ENCODE measurements at places on chromosomes 2 and 18.

DNA sequence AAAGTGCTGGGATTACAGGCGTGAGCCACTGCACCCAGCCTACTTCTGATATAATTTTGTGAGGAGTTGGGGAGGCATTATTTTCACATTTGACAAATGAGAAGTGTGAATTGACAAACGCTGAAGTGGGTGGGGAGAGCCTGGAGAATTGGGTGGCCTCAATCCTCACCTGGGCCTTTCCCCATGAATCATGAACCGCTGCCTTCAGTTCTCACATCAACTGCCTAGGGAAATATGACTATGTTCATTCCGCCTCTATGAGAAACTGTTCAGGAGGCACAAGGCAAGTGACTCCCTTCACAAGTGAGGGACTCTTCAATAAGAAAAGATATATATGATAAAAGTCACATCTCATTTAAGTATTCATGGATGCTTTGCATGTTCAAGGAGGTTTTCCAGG lies 96.6 kb upstream of the RND3 start:
- no peak for DNase-seq

DNA sequence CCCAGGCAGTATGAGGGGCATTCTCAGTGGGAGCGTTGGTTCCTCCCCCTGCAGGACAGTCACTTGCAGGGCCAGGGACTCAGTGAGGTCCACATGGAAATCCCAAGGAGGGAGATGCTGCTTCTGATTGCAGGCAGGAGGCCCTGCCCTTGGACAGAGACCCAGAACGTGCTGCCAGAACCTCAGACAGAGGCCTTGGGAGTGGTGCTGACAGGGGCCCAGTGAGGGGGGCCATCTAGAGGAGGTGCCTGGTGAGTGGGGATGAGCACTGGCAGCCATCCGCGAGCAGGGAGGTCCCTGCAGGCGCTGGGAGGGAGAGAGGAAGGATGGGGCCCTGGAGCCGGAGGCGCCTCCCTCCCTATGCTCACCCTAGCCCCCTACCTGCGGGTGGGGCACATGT lies 133.1 kb downstream of the DYSF start:
- no peak for DNase-seq

- no peak for DNase-seq
Observed at GRCh38 chr2:239818531-239819011, 206.6 kb downstream of the NDUFA10 start.

GRCh38 chr2:86593266-86593665 lies 30.0 kb upstream of the CHMP3 start:
- DNase-seq = no peak

DNA sequence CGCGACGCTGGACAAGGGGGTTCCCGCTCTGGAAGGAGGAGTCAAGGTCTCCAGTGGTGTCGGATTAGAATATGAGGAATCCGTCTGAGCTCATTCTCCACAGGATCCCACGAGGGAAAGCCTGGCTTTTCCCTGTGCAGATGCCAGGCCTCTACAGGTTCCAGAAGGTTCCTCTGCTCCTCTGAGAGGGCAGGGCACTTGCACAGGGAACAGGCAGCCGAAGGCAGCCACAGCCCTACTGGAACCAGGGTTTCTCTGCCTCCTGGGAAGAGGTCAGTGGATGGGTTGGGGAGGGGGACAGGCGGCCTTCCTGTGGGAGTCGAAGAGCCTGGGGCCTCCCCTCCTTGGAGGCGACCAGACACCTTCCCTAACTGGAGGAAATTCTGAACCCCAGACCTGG lies 1.7 kb upstream of the AQP12A start:
- no peak for DNase-seq

GRCh38 chr2:3108710-3109702 lies 268.6 kb downstream of the EIPR1 start:
- no peak for DNase-seq

DNA sequence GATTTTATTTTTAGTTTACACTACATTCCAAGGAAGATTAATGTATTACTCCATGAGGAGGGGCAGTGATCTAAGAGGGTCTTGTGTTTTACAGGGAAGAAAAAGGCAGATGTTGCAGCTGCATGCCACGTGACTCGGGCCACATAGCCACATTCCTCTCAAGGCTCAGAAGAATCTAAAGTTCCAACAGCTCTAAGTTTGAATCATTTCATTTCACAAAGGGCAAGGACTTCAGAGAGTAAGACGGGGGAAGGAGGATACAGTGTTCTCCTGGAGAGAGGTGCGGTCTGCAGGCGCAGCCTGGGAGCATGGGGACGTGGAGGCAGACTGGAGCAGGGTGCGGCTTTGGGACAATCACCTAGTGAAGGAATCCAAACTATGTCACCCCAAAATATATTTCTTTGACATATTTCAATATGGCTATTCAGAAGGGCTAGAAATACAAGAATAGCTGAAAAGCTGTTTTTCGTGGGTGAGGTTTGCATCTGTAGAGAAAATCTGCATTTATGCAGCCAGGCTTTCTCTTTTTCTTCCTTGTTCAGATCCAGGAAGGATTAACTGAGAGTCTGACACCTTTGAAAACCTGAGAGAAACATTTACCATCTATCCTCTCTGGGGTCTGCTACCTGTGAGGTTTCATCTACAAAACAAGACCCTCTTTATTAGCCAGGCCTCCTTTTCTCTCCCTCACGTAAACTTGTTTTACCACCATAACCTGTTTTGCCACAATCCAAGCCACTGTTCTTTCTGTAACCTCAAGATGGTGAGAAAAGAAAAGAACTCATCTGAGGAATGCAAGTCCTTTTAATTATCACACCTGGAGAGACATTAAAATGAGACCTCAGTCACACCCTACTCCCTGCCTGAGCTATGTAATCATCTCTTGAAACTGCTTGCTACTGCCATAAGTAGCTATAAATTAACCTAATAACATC lies 165.1 kb upstream of the NDUFV2 start:
- DNase-seq = no peak

DNA sequence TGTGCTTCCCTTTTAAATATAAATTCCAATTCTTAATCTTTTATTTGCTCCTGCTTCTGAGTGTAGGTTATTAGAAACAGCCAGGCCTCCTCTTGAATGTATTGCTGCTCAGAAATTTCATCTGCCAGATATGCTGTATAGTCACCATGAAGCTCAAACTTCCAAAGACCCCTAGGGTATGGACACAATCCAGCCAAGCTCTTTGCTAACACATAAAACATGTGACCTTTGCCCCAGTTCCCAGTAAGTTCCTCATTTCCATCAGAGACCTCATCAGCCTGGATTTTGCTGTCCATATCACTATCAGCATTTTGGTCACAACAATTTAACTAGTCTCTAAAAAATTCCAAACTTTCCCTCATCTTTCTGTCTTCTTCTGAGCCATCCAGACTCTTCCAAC lies 75.2 kb downstream of the MAP2 start:
- no peak for DNase-seq

DNA sequence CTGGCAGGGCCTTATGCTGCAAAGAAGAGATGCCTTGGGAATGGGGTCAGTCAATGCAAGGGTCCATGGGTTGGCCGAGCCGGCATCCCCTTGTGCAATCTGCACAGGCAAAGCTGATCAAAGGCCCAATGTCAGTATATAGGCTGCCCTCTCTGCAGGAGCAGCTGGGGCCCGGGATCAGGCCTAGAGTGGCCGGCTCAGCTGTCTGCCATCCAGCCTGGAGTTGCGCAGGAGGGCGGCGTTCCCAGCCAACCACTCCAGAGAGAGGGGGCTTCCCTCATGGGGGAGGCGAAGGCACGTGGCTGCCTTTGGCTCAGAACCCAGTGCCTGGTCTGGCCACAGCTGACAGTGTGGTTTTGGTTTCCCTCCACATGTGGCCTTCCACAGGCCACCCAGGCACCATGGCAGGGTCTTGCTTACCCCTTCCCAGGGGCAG lies 3.9 kb downstream of the INPP5D start:
- no peak for DNase-seq

- no peak for DNase-seq
Observed at GRCh38 chr18:49094979-49095632, 144.3 kb upstream of the SMAD7 start.

- no peak for DNase-seq
Observed at GRCh38 chr2:12543978-12544558, 172.7 kb upstream of the TRIB2 start.
